Uterus (tissue), 4 donors: ENCODE measurements at places on chromosomes 16 and 17.

DNA sequence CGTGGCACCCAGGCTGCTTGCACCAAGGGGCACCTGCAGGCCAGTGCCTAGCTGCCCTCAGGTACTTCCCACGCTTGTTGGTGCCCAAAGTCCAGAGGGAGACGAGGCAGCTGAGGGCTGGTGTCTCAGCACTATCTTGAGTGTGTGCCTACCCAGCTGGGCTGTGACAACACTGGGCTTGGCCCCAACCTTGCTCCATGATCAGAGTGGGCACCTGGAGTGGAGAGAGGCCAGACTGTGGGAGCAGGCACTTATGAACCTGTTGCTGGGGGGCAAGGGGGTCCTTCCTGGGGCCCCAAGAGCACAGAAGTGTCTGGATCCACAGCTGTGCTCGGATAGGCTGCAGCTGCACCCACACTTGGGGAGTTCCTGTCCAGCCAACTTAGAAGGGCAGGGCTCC, 314.7 kb downstream of the KCNJ2 start:
- no peaks in the 10 kb centered on the region for H3K27me3 ChIP-seq
- no peaks in the 10 kb centered on the region for H3K4me1 ChIP-seq
- H3K36me3 ChIP-seq = no peaks in the 10 kb centered on the region
- DNase-seq = no peak
- H3K27ac ChIP-seq = no peak overlapping the region
- H3K4me3 ChIP-seq = no peak overlapping the region

DNA sequence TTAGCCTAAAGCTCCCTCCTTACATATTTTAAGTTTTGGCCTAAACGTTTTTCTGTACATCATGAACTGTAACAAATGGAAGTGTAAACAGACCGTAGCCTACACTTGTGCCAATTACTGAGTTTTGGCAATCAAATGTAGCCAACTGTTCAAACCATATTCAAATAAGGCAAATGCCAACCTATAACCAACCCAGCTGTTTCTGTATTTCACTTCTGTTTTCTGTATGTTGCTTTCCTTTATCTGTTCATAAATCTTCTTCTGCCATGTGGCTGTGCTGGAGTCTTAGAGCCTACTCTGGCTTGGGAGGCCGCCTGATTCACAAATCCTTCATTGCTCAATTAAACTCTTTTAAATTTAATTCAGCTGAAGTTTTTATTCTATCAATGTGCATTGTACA, 6.9 kb upstream of the C16orf78 start:
- no peaks in the 10 kb centered on the region for H3K36me3 ChIP-seq
- no peak overlapping the region for H3K4me3 ChIP-seq
- DNase-seq = no peak
- no peak overlapping the region for H3K27ac ChIP-seq

DNA sequence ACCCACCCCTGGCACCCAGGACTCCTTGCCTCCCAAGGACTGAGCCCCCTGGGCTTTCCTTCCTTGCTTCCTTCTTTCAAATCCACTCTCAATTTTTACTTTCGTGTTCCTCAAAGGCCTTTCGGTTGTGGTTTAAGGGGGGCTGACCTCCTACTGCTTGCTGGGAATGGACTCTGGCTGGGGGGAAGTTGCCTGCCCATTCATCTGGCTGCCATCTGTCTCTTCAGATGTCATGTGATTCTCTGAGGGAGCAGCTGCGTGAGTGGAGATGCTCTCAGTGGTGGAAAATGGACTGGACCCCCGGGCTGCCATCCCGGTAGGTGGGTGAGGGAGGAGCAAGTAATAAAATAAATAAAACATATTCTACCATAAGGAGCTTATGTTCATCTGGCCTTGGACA, 93.8 kb upstream of the RPRML start:
- DNase-seq = no peak
- H3K27me3 ChIP-seq = no peaks in the 10 kb centered on the region
- H3K27ac ChIP-seq = no peak overlapping the region
- no peak overlapping the region for H3K4me3 ChIP-seq

- no peak overlapping the region for H3K4me3 ChIP-seq
- no peaks in the 10 kb centered on the region for H3K4me1 ChIP-seq
- no peaks in the 10 kb centered on the region for H3K27me3 ChIP-seq
- H3K27ac ChIP-seq = no peak overlapping the region
- DNase-seq = no peak
These were observed 5.4 kb upstream of the CYLD start for GRCh38 chr16:50736448-50736847.

- H3K4me1 ChIP-seq = peaks cover 4% of the 10 kb centered on the region
- H3K27ac ChIP-seq = no peak overlapping the region
- no peaks in the 10 kb centered on the region for H3K36me3 ChIP-seq
- DNase-seq = no peak
- H3K27me3 ChIP-seq = no peaks in the 10 kb centered on the region
- H3K4me3 ChIP-seq = no peak overlapping the region
These were observed 9.8 kb upstream of the MAP3K14 start for GRCh38 chr17:45326626-45327025.

- no peak overlapping the region for H3K27ac ChIP-seq
- no peaks in the 10 kb centered on the region for H3K36me3 ChIP-seq
- H3K4me3 ChIP-seq = no peak overlapping the region
- H3K4me1 ChIP-seq = no peaks in the 10 kb centered on the region
These were observed 27.3 kb upstream of the UBE2G1 start for GRCh38 chr17:4393806-4394205.

DNA sequence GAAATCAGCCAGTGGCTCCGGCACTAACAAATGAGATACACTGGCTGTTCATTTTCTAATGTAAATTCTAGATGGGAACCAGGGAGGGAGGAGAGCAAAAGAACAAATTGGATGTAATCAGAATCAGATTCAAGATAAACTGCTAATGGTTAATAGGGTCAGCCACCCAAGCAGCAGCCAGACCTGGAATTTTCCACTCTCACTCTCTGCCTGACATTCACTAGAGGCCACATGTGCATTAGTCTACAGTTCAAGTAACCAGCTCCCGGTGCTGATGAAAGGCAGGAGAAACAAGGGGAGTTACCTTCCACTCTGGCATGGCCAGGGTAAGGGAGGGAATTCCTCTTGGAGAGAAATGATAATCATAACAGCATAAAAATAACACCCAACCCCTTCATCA, 597.7 kb downstream of the TOX3 start:
- no peak overlapping the region for H3K4me3 ChIP-seq
- H3K4me1 ChIP-seq = no peaks in the 10 kb centered on the region
- no peaks in the 10 kb centered on the region for H3K36me3 ChIP-seq
- H3K27me3 ChIP-seq = no peaks in the 10 kb centered on the region
- no peak for DNase-seq

DNA sequence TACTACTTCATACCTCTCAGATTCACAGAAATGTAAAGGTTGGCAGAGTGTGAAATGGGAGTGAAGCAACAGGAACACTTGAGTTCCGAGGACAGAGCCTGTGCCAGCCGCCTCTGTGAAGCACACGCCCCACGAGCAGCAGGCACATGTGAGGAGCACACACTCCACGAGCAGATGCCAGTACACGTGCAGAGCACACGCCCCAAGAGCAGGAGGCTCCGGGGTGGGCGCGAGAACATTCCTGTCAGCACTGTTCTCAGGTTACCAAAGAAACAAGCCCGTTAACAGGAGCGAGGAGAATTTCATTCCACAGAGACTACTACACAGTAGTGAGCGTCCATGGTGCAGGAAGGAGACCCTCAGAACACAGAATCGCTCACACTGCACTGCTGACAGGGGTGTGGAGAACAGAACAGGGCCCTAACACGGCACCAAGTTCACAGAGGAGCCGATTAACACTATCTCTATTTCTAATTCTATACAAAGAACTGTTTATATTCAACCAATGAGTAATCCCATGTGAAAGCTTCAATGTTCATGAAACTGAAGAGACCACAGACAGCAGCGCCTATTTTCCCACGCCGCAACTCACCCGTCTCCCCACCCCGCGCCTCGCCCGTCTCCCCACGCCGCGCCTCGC, 40.1 kb downstream of the KLHDC4 start:
- DNase-seq = no peak
- no peaks in the 10 kb centered on the region for H3K27me3 ChIP-seq
- no peaks in the 10 kb centered on the region for H3K36me3 ChIP-seq

DNA sequence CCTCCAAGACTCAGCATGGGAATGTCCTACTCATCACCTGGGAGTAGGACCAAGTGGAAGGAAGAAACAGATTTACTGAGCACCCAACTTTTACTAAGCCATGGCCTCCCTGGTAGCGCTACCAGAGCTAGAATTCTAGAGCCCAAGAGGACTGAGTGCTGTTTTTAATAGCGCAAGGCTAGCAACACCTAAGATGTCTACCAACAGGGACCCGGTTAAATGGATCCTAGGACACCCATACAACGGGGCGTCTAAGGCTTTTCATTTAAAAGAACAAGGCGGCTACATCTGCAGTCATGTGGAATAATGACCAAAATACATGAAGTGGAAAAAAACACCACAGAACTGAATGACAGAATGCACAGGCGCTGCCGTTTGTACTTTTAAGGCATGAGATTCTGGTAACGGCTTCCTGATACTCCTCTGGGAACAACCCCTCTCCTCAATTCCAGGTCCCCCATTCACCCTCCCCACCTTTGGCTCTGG, 5.1 kb downstream of the GGA2 start:
- H3K4me1 ChIP-seq = peaks cover 6% of the 10 kb centered on the region
- no peaks in the 10 kb centered on the region for H3K27me3 ChIP-seq

DNA sequence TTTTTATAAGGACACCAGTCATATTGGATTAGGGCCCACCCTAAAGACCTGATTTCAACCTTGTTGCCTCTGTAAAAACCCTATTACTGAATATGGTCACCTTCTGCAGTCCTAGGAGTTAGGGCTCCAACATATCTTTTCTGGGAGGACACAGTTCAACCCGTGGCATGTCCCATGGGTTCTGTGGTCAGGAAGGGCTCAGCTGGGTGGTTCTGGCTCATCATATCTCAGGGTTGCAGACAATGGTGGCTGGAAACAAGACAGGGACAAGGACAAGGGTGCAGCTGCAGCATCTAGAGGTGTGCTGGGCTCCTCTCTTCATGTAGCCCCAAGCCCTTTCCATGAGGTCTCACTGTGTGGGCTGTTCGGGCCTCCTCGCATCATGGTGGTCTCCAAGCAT, 63.1 kb upstream of the FOXF1 start:
- no peak overlapping the region for H3K27ac ChIP-seq
- H3K27me3 ChIP-seq = no peaks in the 10 kb centered on the region
- no peak overlapping the region for H3K4me3 ChIP-seq
- H3K36me3 ChIP-seq = no peaks in the 10 kb centered on the region

DNA sequence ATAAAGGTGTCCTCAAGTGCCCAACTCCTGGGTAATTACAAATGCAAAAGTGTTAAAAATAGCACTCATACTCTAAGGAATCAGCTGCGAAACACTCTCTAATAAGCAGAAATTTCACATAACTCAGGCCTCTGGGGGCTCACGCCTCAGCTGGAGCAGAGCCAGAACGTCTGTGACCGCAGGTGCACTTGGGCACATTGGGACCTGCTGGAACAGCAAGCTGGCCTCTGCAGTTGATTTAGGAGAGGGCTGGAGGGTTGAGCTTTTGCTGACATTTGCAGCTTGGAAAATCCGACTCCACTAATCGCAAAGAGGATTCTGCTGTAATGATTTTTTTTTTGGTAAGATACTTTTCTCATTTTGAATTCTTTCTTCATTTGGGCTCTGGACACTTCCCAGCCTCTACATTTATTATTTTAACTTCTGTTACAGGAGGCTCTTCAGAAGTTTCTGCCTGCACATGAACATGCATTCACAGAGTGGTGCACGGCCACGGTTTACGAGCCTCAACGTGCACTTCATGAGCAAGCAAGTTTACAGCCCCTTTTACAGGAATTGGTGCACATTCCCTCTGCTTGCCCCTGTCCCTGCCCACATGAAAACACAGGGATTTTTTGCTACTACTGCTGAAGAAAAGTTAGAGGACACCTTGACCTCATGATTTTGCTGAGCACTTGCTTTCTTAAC, 4.1 kb upstream of the SNTB2 start:
- H3K4me3 ChIP-seq = no peak overlapping the region
- no peak for DNase-seq
- H3K27ac ChIP-seq = peak overlapping the region; percentile 59
- H3K36me3 ChIP-seq = no peaks in the 10 kb centered on the region

DNA sequence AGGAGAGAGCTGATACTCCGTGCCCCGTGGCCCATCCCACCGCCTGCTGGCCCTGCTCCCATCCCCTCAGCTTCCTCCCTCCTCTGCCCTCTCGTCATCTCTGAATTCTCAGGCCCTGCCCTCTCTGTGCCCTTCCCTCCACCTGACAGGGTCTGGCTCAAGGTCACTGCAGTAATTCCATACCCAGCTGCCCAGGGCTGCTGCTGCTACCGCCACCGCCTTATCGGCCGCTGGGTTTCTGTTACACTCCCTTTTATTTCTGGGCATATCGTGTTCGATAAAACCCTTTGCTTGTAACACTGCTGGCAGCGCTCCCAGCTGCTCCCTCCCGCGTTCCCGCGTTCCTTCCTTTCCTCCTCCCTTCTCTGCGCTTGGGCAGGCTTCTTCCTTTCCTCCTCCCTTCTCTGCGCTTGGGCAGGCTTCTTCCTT, 1.2 kb downstream of the EPN3 start:
- H3K27me3 ChIP-seq = peaks cover 6% of the 10 kb centered on the region
- H3K36me3 ChIP-seq = no peaks in the 10 kb centered on the region
- peak; percentile 42 for DNase-seq
- H3K27ac ChIP-seq = no peak overlapping the region
- peaks cover 17% of the 10 kb centered on the region for H3K4me1 ChIP-seq

- no peak for DNase-seq
- no peak overlapping the region for H3K4me3 ChIP-seq
- H3K27me3 ChIP-seq = no peaks in the 10 kb centered on the region
- H3K4me1 ChIP-seq = no peaks in the 10 kb centered on the region
- no peak overlapping the region for H3K27ac ChIP-seq
These were observed 36.2 kb downstream of the RGS9 start for GRCh38 chr17:65173284-65173793.

GRCh38 chr17:74250324-74250995, 23.6 kb upstream of the DNAI2 start:
- no peak for DNase-seq
- H3K27ac ChIP-seq = no peak overlapping the region
- H3K36me3 ChIP-seq = no peaks in the 10 kb centered on the region

GRCh38 chr16:89890886-89891657, 17.7 kb downstream of the TCF25 start:
- DNase-seq = no peak
- H3K4me3 ChIP-seq = no peak overlapping the region
- no peak overlapping the region for H3K27ac ChIP-seq
- no peaks in the 10 kb centered on the region for H3K36me3 ChIP-seq
- no peaks in the 10 kb centered on the region for H3K4me1 ChIP-seq

DNA sequence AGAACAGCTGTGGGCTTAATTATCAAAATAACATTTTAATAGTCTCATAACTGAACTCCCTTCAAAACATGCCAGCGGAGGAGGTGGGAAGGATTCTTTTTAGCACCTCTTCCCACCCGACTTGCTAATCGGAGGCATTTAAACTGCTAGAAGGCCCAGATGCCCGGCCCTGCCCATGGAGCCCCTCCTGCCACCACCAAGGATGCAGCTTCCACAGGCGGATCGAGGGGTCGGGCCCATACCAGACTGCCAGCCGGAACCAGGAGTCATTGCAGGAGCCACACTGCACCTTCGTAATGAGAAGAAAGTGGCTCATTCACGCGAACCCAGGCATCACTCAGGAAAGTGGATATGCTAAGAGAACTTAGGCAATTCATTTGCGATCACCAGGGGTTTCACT, 201.2 kb downstream of the C16orf78 start:
- no peaks in the 10 kb centered on the region for H3K27me3 ChIP-seq
- no peak overlapping the region for H3K4me3 ChIP-seq
- no peak overlapping the region for H3K27ac ChIP-seq
- DNase-seq = no peak
